ENCODE measurements at places on chromosomes 2 and 18. TPM values are rescaled to one million over a fixed set of nuclear protein-coding genes. Genes with fewer than 3 reads are reported as not detected.

CD8B2 gene
- total RNA-seq = not detected

LYPD6B gene
- 27.2 TPM for total RNA-seq

GAREM1 gene
- 9.5 TPM for total RNA-seq

SPP2 gene
- not detected for total RNA-seq

SLC4A3 gene
- total RNA-seq = 25.7 TPM

- peak; percentile 59 for DNase-seq
Observed at GRCh38 chr2:64873472-64873924, 115.7 kb upstream of the SLC1A4 start.

GRCh38 chr2:112723995-112724394 lies 3.2 kb downstream of the NT5DC4 start:
- DNase-seq = no peak

- DNase-seq = no peak
Observed at GRCh38 chr2:119679846-119680245, 845 bp downstream of the TMEM177 start.

GRCh38 chr2:55268288-55268906 lies 634 bp downstream of the MTIF2 start:
- no peak for DNase-seq

DNA sequence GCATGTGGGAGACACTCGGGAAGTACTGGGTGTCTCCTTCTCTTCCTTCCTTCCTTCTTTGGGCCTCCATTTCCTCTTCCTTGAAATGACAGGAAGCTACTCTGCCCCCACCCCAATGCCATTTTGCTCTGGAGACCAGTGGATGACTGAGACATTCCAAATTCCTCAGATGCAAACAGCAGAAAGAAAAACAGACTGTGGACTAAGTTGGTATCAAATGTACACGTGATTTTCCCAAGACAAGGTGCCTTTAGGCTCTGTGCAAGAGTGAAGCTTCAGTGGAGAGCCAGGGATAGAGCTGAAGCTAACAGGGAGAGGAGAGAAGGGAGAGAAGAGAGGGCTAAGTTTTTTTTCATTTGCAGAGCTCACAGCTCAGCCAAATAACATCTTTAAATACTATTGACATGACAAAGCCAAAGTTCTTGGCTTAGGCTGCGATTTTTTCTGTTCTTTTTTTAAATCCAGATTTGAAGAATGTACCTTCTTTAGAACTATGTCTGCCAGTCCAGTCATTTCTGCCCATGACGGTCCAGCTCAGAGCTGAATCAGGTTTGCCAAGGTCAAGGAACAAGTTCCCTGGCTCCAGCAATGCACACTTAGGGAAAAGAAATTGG lies 84.5 kb upstream of the LCLAT1 start:
- no peak for DNase-seq

GRCh38 chr2:191836853-191837769 lies 9.8 kb downstream of the CAVIN2 start:
- DNase-seq = no peak

DNA sequence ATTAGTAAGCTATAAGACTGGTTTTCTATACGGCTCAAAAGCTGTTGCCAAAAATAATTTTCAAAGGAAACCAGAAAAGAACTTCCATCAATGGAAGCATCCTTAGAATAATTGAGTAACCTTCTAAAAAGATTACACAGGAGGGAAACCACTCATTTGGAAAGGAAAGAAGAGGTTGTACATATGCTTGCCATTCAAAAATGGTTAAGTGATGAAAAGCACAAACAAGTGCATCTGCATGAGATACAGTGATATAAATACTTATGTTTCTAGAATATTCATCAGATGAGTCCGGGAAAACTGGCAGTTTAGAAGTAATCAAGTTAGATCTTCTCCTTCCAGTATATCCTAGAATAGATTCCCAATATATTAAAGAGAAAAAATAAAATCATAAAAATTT lies 20.1 kb upstream of the SMAD2 start:
- DNase-seq = no peak

DNA sequence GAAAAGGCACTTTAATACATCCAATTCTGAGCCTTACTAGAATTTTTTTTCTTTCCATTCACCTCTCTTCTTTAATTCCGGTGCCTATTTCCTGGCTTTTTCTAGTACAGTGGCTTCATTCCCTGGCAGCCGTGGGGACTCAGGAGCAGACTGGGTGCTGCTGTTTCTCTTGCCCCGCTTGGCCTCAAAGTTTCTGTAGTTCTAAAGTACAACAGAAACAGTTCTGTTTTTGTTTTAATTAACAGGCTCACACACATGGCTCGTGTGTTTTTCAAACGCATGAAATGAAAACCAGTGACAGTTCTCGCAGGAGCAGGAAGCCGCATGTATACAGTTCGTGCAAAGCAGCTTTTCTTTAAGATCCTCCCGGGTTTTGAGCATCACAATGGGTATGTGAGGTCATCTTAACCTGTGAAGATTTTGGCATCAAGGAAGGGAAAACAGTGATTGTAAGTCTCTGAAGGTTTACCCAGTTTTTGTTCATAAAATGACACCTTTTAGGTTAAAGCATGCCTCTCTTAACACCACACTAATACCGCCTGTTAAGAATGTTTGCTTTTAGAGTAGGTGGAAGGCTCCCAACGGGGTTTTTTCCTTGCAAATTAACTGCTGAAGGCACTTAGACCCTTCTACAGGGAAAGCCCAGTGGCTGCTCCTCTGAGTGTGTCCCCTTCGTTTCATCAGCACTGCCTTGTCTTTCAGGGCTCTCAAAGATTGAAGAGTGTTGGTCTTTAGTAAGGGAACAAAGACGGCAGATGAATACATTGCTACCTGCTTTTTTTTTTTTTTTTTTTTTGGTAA lies 5.8 kb downstream of the FZD7 start:
- no peak for DNase-seq

- DNase-seq = no peak
Observed at GRCh38 chr2:9060819-9061218, 57.3 kb upstream of the MBOAT2 start.

GRCh38 chr18:61574665-61575064 lies 241.4 kb downstream of the CDH20 start:
- no peak for DNase-seq

- no peak for DNase-seq
Observed at GRCh38 chr2:64104933-64105332, 39.3 kb downstream of the PELI1 start.

- peak; percentile 32 for DNase-seq
Observed at GRCh38 chr2:72137498-72138010, 10.1 kb downstream of the CYP26B1 start.

DNA sequence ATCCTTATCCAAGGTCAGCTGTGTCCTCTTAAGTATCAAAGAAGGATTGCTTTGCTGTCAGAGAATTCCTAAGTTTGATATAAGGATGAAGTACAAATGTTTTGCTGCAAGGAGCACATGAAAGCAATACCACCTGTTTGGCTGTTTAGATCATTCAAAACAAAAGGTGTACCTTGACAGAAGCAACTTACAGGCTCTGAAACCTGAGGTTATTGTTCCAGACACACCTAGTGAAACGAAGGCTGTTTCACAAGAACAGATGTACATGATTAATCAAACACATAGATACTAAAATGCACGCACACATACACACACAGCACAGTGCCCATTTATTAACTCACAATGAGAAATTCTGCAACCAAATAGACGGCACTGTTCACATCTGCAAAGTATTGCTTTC lies 166.2 kb downstream of the RBM43 start:
- DNase-seq = no peak
